ENCODE measurements at places on chromosomes 5 and 9. TPM values are rescaled to one million over a fixed set of nuclear protein-coding genes. Genes with fewer than 3 reads are reported as not detected.

GRCh38 chr9:16869882-16870595 is 431 bp downstream of the BNC2 start:
- DNase-seq = peak; percentile 23

DNA sequence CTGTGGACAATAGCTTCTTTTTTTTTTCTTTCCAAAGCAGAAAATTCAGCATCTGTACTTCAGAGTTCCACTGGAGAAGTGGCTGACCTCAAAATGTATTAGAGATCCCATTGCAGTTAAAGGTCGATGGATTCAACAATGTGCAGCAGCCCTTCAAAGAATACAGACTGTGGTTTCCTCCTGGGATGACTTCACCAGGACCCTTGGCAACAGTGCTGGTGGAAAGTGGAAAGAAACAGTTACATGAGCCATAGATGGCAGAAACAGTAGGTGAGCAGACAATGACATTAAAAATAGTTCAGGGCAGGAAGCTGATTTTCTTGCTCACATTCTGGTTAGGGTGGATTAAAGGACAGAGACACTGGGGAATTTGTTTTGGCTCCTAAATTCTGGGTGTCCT is 62.4 kb downstream of the SLC28A3 start:
- DNase-seq = peak; percentile 46

GRCh38 chr5:103624675-103625074 is 62.1 kb upstream of the NUDT12 start:
- peak; percentile 69 for DNase-seq

- no peak for DNase-seq
Measured at GRCh38 chr9:91814201-91814600, 135.8 kb downstream of the ROR2 start.

DNA sequence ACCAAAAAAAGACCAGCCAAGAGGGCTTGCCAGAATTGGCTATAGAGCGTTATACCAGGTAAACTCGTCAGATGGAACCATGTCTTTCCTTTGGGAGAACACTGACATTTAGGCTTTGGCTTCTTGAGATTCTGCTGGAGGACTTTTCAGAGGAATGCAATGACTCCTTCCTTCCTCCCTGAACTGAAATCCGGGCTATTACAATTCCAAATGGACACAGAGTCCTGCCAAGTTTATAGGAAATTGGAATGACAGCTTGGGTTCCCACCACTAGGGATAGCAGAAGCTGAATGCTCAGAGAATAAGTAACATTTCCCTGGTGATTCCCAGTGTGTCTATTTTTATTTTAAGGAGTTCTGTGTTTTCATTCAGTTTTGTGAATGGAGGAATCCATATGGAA is 143.0 kb downstream of the FGF1 start:
- DNase-seq = no peak

DNA sequence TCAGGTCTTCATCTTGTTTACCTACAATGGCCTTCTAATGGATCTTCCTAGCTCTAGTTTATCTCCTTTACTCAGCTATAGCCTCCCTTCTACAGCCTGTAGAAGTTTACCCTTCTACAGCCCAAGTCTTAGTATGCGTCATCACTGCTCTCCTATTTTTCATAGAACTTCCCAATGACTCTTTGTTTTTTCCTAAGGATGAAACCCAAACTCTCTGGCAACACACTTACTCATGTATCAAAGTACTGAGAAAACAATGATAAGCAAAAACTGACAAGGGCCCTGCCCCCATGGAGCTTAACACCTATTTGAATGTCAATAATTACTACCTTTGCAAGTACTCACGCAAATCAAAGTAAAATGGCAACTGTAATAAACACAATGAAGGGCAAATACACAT is 33.7 kb downstream of the LEAP2 start:
- no peak for DNase-seq

GRCh38 chr9:135945969-135946368 is 15.2 kb downstream of the UBAC1 start:
- DNase-seq = no peak

DNA sequence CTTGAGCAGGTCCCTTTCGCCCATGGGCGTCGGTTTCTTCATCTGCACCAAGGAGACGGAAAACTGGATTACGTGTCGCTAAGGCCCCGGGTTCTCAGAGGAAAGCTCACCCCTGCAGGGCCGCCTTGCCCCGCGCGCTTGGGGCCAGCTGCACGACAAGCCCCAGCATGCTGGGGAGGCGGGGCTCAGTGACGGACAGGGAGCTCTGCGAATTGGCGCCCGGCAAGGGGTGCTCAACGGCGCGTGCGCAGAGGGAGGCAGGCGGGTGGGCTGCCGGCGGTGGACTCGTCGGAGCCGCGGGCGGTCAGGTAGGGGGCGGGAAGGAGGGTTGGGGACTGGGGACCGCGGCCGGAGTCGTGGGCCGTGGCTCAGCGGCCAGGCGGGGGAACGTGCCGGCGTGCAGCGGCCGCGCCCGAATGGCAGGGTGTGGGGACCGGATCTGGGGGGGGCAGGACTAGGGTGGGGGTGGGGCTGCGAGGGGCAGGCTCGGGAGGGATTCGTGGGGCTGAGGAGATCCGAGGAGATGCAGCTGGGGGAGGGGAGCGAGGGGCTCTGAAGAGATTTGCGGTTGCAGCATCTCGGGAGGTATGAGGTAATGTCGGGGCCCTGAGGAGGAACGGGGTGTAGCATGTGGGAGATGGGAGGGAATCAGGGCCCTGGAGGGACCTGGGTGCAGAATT is at the start of gene TRIM32:
TSS of gene TRIM32 (plus strand) at position 232 of the 680 bp plus-strand sequence. CDS start 10,438 bp downstream, outside the sequence.
- peak; percentile 79 for DNase-seq

DNA sequence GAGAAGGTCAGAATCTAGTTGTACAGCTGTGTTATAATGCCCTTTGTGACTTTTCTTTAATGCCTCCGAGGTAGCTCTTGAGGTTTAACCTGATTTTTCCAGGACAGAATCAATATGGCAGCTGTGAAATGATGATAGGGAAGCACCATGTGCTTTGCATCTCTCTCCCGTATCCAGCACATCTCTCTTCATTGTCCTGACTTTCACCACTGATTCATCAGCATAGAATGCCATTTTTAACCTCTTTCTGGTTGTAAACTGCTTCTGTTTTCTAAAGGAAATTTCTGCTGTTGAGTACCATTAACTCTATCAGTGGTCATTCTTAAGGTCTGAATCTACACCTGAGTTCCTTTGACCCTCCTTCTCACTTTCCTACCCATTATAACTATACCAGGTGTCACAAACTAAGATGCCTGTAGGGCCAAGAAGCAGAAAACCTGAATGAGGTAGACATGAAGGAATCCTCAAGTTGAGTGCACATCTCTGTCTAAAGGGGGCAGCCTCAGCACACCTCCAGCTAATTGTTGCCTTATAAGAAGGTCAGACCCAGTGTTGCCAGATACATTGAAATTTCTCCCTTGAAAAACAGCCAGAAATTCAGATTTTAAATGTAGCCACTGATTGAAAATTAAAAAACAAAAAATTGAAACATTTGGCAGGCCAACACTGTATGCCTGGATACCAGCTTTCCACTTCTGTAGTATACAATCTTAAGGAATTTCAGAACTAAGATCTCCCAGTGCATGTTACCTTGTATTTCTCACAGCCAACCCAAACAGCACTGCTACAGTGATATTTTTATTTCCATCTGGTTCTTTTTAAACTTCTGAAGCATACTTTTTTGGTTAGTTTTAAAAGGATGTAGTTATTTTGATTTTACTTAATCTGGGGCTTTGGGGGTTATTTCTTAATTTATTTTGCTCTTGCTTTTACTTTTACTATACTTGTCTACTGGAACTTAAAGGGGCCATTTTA is 35.8 kb upstream of the TLX3 start:
- DNase-seq = peak; percentile 60

DNA sequence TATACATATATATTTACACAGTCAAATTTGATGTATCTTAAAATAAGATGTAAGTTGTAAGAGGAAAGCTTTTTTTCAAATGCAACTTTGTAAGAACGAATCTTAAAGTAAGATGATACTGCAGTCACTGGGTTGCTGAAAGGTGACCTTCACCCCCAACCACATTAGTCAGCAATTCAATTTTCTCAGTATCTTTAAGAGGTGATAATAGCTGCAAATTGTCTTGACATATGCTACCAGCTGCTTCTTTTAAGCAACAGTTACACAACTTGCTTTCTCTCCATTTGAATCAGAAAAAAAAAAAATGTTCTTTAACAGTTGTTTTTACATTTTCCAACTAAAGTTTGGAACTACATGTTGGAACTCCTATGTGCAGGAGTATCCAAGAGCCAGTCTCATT is 246.6 kb upstream of the CCNG1 start:
- DNase-seq = no peak

GRCh38 chr5:3355126-3355525 is 240.5 kb upstream of the IRX1 start:
- DNase-seq = no peak

GRCh38 chr9:36665387-36665786 is 92.7 kb downstream of the MELK start:
- DNase-seq = no peak

- no peak for DNase-seq
Measured at GRCh38 chr5:120199559-120199958, 264.5 kb upstream of the PRR16 start.

DNA sequence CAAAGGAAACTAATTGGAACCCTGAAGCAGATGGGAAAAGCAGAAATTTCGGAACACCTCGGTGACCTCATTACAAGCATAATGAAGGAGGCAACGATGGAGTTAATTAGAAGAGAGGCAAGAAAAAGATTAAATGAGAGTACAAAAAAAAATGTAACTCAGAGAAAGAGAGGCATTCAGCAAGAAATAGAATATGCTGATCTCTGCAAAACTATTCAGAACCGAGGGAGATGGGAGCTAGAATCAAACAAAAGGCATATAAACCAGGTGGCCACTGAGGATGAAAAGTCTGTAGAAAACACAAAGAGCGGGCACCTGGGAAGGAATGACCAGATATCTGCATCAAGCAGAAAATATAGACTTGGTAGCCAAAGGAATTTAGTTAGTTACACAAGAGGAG is 118.9 kb downstream of the CETN3 start:
- DNase-seq = no peak

GRCh38 chr5:129716651-129717050 is 31.2 kb upstream of the MINAR2 start:
- DNase-seq = no peak

GRCh38 chr9:92635760-92636159 is 34.2 kb downstream of the IPPK start:
- DNase-seq = no peak

Gene F2R
- total RNA-seq = 16.9 TPM

Gene PCDHGC4
- total RNA-seq = 1.5 TPM

Gene REEP2
- 2.5 TPM for total RNA-seq

Gene STPG3
- total RNA-seq = not detected

Gene ZNF366
- not detected for total RNA-seq

Gene CCDC171
- 1.7 TPM for total RNA-seq

Gene PCDHGB2
- 1.4 TPM for total RNA-seq

Gene GADD45G
- 2.1 TPM for total RNA-seq

Gene C9
- total RNA-seq = not detected

Gene FOXI1
- total RNA-seq = not detected

Gene PROB1
- 2.2 TPM for total RNA-seq

Gene DPH7
- total RNA-seq = 35.1 TPM

Gene C9orf153
- total RNA-seq = 1.9 TPM

Gene CDX1
- total RNA-seq = not detected

Gene PCDHA11
- total RNA-seq = not detected

Measured in PC-3 (cell line).